Gastroesophageal sphincter (tissue), 4 donors: ENCODE measurements at places on chromosomes 6 and 20. TPM values are rescaled to one million over a fixed set of nuclear protein-coding genes. Genes with fewer than 3 reads are reported as not detected.

VARS1 gene
- 50.6 TPM for total RNA-seq

VSTM2L gene
- total RNA-seq, result 0.94 TPM

CD83 gene
- 2.4 TPM for total RNA-seq

ADGRF1 gene
- total RNA-seq, result not detected

TFAP2D gene
- total RNA-seq, result not detected

HSF2 gene
- 21.1 TPM for total RNA-seq

MUC21 gene
- 0.13 TPM for total RNA-seq

ROS1 gene
- total RNA-seq, result not detected

KHDC1L gene
- not detected for total RNA-seq

HSPA12B gene
- total RNA-seq, result 19.1 TPM

NINL gene
- total RNA-seq, result 7.5 TPM

CPNE1 gene
- 104 TPM for total RNA-seq

RFX6 gene
- not detected for total RNA-seq

BPIFB1 gene
- total RNA-seq, result not detected

DUSP15 gene
- total RNA-seq, result 6.5 TPM

GHRH gene
- total RNA-seq, result not detected

C6orf52 gene
- not detected for total RNA-seq

ZNF311 gene
- total RNA-seq, result 0.82 TPM

HRH3 gene
- total RNA-seq, result not detected

CABLES2 gene
- total RNA-seq, result 9.8 TPM

SPDEF gene
- total RNA-seq, result not detected

GSS gene
- total RNA-seq, result 28.0 TPM

PRKN gene
- 39.2 TPM for total RNA-seq

KCNK5 gene
- total RNA-seq, result 11.5 TPM

RAET1E gene
- not detected for total RNA-seq

MEI4 gene
- not detected for total RNA-seq

SLC12A5 gene
- total RNA-seq, result not detected

CHRNA4 gene
- total RNA-seq, result not detected

MACROD2 gene
- total RNA-seq, result 10.7 TPM

SFTA2 gene
- not detected for total RNA-seq

GZF1 gene
- 18.8 TPM for total RNA-seq

LAMA2 gene
- 199 TPM for total RNA-seq

TAAR2 gene
- total RNA-seq, result not detected

SPTLC3 gene
- total RNA-seq, result 2.0 TPM

KIAA1755 gene
- total RNA-seq, result 8.3 TPM

CTAGE9 gene
- not detected for total RNA-seq

CCN6 gene
- not detected for total RNA-seq

ARID1B gene
- total RNA-seq, result 106 TPM
